Neural progenitor cell (in vitro differentiated cells): ENCODE measurements at places on chromosomes 3 and 15. TPM values are rescaled to one million over a fixed set of nuclear protein-coding genes. Genes with fewer than 3 reads are reported as not detected.

NOX5 gene
- total RNA-seq: not detected in 2 replicates

TRPM1 gene
- total RNA-seq: not detected in 2 replicates

SPINK8 gene
- total RNA-seq: not detected in 2 replicates

XCR1 gene
- total RNA-seq: not detected in 2 replicates

GRK7 gene
- total RNA-seq: 0.03 TPM in 1 of 2 replicates, not detected in the other

CPB1 gene
- not detected in 2 replicates for total RNA-seq

GP5 gene
- total RNA-seq: 0.03 TPM in 1 of 2 replicates, not detected in the other

GALK2 gene
- 19.0 and 30.1 TPM in 2 replicates for total RNA-seq

CCDC39 gene
- total RNA-seq: 0.24 and 3.3 TPM in 2 replicates

SLC51A gene
- total RNA-seq: 0.28 TPM in 1 of 2 replicates, not detected in the other

TGM4 gene
- total RNA-seq: 0.04 and 0.12 TPM in 2 replicates

SLC25A26 gene
- total RNA-seq: 17.0 and 21.9 TPM in 2 replicates

PLCH1 gene
- total RNA-seq: 28.8 and 32.0 TPM in 2 replicates

NMB gene
- 0.24 and 3.7 TPM in 2 replicates for total RNA-seq

TMC3 gene
- total RNA-seq: 0.09 and 0.13 TPM in 2 replicates

APOD gene
- total RNA-seq: not detected in 2 replicates

NR2F2 gene
- total RNA-seq: 24.6 and 32.1 TPM in 2 replicates

KNG1 gene
- total RNA-seq: not detected in 2 replicates

LHFPL4 gene
- 0.32 and 2.7 TPM in 2 replicates for total RNA-seq

AMOTL2 gene
- 62.9 and 121 TPM in 2 replicates for total RNA-seq

GOLGA8O gene
- total RNA-seq: not detected in 2 replicates

ZBBX gene
- total RNA-seq: 7.4 and 17.5 TPM in 2 replicates

PAQR5 gene
- total RNA-seq: 1.1 and 1.4 TPM in 2 replicates

SEC62 gene
- 22.0 and 34.8 TPM in 2 replicates for total RNA-seq

FAM107A gene
- 0.11 and 0.71 TPM in 2 replicates for total RNA-seq
